ENCODE measurements at places on chromosomes 6 and 20.
A peak's percentile ranks its signal among the peaks of the same experiment; 100 is the strongest.

DNA sequence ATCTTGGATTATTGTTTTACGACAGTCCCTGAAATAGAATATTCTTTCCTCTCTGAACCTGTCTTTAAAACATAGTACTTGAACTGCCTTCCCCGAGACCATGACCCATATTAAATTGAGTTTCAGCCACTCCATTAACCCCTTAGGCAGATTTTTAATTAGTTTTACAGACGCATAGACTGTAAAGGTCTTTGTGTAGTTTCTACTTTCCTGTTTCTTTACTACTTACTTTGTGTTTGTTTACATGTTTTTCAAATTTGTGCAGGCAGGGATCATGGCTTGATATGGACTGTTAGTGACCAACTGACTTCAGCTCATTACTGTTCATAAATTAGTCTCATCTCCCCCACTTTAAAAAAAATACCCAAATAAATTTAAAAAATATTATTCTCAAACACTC lies 53.8 kb downstream of the FYN start:
- DNase-seq = no peak

- DNase-seq = no peak
Observed at GRCh38 chr6:138484018-138484731, 15.1 kb downstream of the NHSL1 start.

- DNase-seq = no peak
Observed at GRCh38 chr20:1264727-1265126, 1.4 kb upstream of the SNPH start.

DNA sequence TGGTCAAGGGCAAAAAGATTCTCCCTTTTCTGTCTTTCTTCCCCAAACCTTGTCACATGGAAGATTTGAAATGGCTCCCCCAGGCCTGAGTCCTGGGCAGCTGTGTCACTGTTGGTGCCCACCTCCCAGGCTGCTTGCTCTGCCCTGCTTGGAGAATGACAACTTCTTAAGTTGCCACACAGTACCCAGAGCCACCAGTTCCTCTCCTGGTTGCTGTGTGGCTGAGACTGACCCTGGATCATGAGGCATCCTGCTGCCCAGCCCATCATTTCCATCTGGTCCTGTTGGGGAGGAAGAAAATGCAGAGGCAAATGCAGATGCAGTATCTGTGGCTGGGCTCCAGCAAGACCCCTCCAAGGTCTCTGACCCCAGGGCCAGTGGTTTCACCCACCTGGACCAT lies 113.7 kb downstream of the PHACTR3 start:
- no peak for DNase-seq

DNA sequence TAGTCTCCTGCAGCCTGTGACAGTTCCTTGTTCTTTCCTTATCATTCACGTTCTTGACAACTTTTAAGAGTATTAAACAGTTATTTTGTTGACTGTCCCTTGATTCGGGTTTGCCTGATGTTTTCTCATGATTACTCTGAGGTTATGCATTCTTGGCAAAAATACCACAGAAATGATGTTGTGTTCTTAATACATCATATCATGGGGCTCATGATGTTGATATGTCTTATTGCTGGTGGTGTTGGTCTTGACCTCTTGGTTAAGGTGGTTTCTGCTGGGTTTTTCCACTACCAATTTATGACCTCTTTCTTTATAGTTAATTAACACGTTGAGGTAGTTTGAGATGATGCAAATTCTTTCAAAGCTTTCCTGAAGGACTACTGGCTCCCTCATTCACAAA lies 59.1 kb downstream of the ZHX3 start:
- no peak for DNase-seq

DNA sequence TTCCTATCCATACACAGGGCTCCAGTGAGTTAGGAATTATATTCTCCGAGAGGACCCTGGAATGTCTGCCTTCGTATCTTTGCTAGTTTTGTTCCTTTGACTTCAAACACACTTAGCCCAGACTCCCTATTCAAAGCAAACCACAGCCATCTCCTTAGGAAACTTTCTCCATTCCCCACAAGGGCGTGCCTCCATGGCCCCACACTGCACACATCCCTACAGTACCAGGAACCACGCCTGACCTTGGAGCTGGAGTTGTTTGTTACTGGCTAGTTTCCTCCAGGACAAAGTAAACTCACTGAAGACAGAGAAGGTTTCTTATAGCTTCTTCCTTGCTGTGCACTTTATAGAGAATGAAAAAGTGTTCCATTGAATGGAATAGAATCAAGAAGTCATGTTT lies 412.8 kb upstream of the AGPAT4 start:
- no peak for DNase-seq

DNA sequence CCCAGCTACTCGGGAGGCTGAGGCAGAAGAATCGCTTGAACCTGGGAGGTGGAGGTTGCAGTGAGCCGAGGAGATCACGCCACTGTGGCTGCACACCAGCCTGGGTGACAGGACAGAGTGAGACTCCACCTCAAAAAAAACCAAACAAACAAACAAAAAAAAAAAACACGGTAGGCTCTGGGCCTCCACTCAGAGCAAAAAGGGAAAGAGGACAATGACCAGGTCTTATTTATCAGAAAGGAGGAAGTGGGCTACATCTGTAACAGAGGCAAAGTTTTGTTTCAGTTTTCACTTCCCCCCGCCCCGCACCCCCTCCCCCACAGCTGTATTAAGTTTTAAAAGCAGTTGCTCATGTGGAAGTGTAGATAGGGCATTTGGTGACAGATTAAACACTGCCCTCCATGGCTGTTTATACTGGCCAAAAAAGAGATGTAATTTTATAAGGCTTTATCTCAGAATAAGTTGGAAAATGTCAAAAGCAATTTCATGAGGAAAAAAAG lies 114.6 kb downstream of the RCAN2 start:
- no peak for DNase-seq

DNA sequence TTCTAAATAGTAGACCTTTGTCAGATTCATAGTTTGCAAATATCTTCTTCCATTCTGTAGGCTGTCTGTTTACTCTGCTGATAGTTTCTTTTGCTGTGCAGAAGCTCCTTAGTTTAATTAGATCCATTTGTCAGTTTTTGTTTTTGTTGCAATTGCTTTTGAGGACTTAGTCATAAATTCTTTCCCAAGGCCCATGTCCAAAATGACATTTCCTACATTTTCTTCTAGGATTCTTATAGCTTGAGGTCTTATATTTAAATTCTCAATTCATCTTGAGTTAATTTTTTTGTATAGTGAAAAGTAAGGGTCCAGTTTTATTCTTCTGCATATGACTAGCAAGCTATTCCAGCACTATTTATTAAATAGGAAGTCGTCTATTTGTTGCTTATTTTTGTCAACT lies 287.0 kb downstream of the PACRG start:
- DNase-seq = no peak

- DNase-seq = no peak
Observed at GRCh38 chr6:108952776-108953486, 104.7 kb downstream of the ARMC2 start.

DNA sequence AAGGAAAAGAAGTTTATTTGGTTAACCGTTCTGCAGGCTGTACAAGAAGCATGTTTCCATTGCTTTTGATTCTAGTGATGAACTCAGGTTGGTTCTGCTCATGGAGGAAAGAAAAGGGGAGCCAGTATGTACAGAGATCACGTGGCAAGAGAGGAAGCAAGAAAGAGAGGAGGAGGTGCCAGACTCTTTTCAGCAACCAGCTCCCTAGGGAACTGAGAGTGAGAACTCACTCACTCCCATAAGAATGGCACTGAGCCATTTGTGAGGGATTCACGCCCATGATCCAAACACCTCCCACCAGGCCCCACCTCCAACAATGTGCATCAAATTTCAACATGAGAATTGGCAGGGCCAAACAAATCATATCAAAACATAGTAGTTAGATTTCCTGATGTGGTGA lies 649.1 kb downstream of the EPM2A start:
- DNase-seq = no peak

DNA sequence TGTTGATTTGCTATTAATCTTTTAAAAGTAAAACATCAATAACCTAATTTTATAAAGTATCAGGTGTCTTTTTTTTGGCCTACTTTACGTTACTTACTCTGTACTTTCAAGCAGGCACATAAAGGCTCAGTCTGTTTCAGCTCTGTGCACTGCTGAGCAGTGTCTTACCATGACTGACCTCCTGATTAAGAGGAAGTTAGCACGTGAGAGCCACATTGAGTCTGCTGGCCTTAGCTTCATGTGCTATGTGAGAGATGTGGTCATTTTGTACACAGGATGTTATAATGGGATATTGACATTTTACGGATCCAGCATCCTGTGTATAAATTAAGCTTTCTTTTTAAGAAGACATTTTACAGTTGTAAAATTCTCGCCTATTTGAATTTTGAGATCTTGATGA lies 31.9 kb downstream of the ARID1B start:
- no peak for DNase-seq

DNA sequence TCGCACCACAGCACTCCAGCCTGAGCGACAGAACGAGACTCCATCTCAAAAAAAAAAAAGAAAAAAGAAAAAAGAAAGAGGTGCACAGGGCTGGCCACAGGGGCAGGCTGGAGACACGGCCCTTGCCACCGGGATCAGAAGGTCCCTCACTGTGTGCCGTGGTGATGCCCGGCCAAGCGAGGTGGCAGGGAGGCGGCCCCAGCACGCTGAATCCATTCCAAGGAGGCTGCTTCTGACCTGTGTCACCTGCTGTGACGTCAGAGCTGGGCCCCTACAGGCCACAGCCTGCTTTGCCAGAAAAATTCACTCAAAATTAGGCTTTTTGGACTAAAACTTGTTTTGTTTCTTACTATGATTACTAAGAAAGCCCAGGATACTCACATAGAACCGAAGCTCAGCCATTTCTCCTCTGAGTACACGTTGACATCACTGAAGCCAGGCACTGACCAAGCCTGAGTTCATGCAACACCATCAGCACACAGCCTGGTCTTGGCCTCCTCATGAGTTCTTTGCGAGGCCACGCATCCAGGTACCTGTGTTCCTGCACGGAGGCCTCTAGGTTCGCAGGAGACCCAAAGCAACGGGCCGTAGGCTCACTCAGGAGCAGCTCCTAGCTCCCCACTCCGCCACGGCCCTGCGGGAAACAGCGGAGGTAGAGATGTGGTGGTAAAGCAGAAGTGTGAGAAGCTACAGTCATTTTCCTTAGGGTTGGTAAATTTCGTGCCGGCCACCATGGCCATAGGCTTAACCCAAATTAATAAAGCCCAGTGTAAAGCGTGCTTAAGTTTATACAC lies 67.8 kb downstream of the THBS2 start:
- DNase-seq = no peak

GRCh38 chr6:24761193-24761835 lies 13.4 kb upstream of the GMNN start:
- DNase-seq = no peak

DNA sequence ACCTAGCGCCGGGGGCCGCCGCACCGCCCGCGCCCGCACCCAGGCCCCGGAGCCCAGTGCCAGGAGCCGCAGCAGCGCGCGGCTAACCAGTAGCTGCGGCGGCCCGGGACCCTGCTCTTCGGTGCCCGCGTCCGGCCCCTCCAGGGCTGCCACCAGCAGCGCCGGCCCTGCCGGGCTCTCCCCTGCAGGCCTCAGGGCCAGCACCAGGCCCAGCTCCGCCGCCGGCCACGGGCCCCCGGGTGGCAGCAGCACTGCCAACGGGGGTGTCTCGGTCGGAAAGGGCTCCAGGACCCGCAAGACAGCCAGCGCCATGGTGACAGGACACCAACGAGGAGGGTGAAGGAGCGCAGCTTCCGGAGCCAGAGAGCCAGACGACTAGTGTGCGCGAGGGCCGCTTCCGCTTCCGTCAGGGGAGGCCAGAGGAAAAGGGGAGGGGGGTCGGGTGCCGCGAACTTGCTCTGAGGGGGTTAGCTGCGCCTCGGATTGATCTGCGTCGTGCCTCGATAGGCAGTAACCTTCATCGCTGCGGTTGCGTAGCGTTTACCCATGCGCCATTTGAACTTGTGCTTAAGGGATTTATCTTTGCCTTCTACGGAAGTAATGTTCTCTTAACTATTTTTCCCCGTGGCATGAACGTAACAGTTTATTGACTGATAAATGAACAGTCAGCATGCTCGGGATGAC lies at the start of gene PEX6:
TSS of gene PEX6 (minus strand) at position 343 of the 684 bp plus-strand sequence. CDS start at position 312, 31 bp downstream.
- DNase-seq = peak; percentile 92

DNA sequence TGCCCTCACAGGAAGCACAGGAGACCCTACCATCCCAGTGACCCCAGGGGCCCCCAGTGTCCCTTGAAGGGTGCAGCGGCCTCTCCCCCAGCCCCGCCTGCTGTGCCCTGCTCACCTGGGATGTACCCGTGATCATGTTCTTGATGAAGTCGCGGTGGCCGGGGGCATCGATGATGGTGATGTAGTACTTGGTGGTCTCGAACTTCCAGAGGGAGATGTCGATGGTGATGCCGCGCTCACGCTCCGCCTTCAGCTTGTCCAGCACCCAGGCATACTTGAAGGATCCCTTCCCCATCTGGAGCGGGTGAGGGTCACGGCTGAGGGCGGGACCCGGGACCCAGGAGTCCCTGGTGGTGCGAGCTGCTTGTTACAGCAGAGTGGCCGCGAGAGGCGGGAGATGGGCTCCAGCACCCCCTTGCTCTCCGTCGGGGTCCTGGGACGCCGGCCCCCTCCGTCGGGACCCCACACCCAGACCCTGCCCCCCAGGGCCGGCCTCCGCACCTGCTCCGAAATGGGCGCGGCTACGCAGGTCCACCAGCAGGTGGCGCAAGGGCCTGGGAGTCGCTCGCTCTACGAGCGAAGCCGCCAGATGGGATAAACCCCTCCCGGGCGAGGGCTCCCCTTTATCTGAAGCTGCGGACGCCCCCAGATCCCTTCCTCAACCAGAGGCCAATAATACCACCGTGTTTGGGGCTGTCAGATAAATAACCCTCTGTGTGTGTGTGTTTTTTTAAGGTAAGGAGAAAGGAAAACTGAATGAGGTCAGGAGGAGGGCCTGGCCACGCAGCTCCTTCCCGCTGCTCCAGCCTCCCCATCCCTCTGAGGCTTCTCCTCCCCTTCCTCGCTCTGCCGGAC lies 2.9 kb downstream of the EEF1A2 start:
- DNase-seq = peak; percentile 64

DNA sequence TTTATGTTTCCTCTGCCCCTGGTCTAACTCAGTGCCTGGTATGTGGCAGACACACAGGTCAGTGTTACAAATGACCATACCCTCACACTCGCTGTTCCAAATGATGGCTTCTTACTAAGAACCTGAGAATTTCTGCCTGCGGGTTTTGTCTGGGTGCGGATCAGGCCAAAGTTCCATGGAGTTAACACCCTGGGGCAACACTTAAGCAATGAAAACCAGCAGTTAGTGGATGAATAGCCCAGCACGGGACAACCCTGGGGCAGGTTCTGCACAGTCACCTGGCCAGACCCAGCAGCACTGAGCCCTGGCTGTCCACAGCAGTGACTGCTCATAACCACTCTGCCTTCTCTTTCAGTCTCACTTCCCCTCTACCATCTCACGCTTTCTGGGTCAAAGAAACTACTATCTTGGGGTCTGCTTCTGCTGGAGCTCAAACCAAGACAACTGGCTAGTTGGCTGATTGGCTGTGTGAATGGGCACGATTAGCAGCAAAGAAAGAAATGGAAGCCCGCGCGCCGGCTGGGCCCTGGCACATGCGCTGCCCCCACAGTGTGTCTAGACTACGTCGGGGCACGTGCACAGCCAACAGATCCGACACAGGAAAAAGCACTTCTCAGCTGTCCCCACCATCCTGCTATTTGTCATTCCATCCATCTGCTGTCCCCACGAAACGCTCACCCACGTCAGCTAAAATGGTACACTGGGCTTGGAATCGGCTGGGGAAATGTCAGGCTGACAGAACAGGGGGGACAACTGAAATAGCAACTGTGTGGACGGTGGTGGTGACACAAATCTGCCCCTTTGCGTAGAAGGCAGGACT lies 36.6 kb downstream of the MGME1 start:
- DNase-seq = no peak
